H9 (cell line): ENCODE measurements at places on chromosomes 5 and 9. TPM values are rescaled to one million over a fixed set of nuclear protein-coding genes. Genes with fewer than 3 reads are reported as not detected.

The SGCD gene
- total RNA-seq = 0.11 TPM in 1 of 2 replicates, not detected in the other

The PCDHAC2 gene
- 4.8 and 5.4 TPM in 2 replicates for total RNA-seq

The PCDHB7 gene
- 0.42 and 0.52 TPM in 2 replicates for total RNA-seq

DNA sequence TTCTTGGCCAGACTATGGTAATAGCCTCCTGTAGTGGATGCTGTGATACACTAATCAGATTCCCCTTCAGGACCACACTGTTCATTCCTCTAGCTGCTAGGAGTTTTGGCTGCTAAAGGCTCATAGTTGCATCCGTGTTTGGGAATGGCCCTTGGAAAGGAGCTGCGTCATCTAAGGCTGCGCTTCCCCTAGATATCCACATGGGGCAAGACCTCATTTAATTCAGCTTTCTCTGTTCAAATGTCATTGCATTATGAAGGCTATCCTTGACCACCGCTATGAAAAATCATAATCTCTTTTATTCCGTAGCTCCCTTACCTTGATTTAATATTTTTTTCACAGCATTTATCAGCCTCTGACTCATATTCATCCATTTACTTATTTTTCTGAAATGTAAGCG is 258.3 kb upstream of the NR4A3 start:
- DNase-seq = no peak

- DNase-seq = no peak
These were observed 29.6 kb downstream of the KCNIP1 start for GRCh38 chr5:170533383-170533782.

GRCh38 chr5:107424491-107424890 is 246.2 kb downstream of the EFNA5 start:
- no peak for DNase-seq

- DNase-seq = no peak
These were observed 23.0 kb upstream of the NR3C1 start for GRCh38 chr5:143426437-143426991.

GRCh38 chr5:154285661-154286408 is 95.3 kb downstream of the GALNT10 start:
- no peak for DNase-seq
